ENCODE measurements at places on chromosomes 1 and 21.

- DNase-seq: no peak
These were observed 513.6 kb downstream of the PLPP3 start for GRCh38 chr1:56065729-56066128.

GRCh38 chr1:184329245-184329953, 57.4 kb upstream of the C1orf21 start:
- DNase-seq: no peak

DNA sequence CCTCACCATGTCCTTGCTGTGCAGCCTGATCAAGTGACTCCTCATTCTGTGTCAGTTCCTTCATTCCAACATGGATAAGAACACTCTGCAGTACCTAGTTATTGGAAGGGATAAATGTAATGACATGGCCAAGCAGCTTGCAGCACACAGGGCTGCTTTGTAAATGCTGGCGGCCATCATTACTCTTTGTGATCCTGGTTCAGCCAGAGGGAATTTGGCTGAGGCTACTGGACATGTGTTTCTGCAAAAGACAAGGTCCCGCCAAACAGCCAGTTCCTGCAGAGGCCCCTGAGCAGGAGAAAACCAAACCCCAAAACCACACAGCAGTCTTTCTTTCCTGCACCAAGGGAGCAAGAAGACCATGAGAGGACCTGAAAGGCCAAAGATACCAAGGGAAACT, 495.8 kb downstream of the AJAP1 start:
- DNase-seq: no peak

DNA sequence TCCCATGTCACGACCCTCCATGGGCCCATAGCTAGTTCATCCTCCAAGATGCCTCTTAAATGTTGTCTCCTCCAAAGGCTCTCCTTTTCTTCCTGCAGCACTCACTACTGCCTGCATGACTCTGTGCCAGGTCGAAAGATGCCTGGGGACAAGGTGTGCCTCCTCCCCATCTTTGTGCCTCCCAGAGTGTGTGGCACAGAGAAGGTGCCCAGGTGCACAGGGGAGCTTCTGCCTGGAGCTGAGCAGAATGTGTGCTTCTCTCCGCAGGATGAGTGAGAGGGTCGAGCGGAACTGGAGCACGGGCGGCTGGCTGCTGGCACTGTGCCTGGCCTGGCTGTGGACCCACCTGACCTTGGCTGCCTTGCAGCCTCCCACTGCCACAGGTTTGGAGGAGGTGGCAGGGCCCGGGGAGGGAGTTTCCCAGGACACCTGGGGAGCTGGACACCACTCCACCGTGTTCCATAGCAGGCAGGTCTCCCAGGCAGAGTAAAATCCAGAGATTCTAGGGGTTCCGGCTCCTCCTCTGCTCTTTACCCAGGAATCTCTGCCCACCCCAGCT, 6.9 kb upstream of the PPM1J start:
- no peak for DNase-seq

- no peak for DNase-seq
These were observed 208.2 kb upstream of the TMEM51 start for GRCh38 chr1:14945132-14946010.

DNA sequence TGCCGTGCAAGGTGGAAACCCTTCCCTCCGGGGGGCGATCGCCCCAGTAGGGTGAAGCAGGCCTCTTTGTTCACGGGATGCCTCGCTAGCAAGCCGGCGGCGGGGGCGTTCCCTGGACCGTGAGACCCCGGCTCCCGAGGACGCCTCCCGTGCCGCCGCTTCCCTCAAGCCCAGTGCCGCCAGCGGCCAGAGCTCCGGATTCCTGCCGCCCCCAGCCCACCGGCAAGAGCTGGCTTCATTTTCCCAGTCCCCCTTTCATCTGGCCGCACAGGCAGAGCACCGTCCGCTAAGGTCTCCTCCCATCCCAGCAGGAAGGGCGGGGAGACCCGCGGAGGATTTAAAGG, 16.3 kb downstream of the IER5 start:
- DNase-seq: no peak

- DNase-seq: no peak
These were observed at the start of gene CFHR3 for GRCh38 chr1:196774603-196775002. Gene CFHR3 (plus strand): TSS chr1:196774840. CDS start chr1:196774887, 47 bp downstream.

GRCh38 chr1:114153261-114154145, at the start of gene SYT6:
Gene SYT6 (minus strand): TSS chr1:114153869. CDS start chr1:114153772, 97 bp downstream.
- no peak for DNase-seq

GRCh38 chr1:205013683-205014367, 29.2 kb upstream of the CNTN2 start:
- DNase-seq: no peak

- DNase-seq: no peak
These were observed 632 bp downstream of the PEX19 start for GRCh38 chr1:160284220-160284781.

DNA sequence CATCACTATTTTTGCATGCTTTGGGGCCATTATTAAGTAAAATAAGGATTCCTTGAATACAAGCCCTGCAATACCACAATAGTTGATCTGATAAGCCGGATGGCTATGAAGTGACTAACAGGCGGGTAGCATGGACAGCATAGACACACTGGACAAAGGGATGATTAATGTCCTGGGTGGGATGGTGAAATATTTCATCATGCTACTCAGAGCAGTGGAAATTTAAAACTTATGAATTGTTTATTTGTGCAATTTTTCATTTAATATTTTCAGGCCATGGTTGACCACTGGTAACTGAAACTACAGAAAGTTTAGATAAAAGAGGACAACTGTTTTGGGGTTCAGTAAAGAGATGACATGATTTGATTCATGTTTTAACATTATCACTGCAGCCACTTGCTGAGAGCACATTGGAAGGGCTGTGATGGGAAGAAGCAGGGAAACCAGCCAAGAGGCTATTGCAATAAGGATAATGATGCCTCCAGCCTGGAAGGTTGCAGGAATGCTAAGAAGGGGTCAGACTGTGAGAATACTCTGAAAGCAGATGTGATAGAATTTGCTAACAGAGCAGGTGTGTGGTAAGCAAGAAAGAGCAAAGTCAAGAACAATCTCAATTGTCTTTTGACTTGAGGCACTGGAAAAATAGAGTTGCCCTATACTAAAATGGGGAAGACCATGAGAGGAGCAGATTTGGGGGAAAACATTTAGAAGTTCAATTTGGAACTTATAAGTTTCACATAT, 62.5 kb upstream of the TNFSF4 start:
- no peak for DNase-seq

GRCh38 chr1:82704966-82705365, 904.2 kb downstream of the ADGRL2 start:
- no peak for DNase-seq

DNA sequence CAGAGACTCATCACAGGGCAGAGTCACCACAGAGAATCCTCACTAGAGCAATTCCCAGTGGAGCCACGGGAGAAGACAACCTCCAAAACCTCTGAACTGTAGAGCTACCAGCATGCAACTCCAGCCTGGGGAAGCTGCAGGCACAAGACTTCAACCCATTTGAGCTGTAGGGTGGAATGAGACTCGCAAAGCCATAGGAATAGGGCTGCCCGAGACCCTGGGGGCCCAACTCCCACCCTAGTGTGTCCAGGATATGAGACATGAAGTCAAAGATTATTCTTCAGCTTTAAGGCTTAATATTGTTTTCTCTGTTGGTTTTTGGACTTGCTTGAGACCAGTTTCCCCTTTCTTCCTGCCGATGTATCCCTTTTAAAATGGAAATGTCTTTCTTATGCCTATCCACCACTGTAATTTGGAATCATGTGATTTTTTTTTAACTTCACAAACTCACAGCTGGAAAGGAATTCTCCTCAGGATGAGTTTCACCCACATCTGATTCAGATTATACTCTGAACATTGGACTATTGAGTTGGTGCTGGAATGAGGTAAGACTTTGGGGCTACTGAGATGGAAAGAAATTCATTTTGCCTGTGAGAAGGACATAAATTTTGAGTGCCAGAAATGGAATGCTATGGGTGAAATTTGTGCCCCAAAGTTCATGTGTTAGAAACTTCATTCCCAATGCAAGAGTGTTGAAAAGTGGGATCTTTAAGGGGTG, 59.6 kb upstream of the ST6GALNAC5 start:
- DNase-seq: no peak

Data from stimulated activated CD4-positive, alpha-beta T cell treated with anti-CD3 and anti-CD28 coated beads, Interleukin-1b, Interleukin-23, amount 100 ng/mL, for 1 hour (primary cell).